LNCaP clone FGC (cell line): ENCODE measurements at places on chromosomes 12 and 14.

DNA sequence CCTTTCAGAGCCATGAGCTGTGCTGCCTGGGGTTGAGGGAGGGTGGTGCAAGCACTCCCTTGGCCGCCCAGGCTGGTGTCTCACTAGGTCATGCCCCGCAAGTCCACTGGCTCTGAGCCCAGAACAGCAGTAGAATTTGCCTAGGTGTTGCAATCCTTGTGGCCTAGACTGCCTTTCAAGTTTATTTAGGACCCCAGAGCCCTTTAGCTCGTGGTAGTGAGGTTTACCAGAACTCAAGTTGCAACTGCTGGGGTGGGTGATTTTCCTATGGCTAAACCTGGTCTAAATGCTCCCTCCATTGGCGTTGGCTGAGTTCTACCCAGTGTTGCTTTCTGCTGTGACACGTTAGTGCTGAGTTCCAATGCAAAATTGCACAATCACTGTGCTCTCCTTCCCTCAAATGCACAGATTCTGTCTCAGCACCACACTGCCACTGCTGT lies 287.2 kb downstream of the BCAT1 start:
- DNase-seq, result no peak

GRCh38 chr14:104171029-104171697 lies 32.8 kb downstream of the KIF26A start:
- no peak for DNase-seq

DNA sequence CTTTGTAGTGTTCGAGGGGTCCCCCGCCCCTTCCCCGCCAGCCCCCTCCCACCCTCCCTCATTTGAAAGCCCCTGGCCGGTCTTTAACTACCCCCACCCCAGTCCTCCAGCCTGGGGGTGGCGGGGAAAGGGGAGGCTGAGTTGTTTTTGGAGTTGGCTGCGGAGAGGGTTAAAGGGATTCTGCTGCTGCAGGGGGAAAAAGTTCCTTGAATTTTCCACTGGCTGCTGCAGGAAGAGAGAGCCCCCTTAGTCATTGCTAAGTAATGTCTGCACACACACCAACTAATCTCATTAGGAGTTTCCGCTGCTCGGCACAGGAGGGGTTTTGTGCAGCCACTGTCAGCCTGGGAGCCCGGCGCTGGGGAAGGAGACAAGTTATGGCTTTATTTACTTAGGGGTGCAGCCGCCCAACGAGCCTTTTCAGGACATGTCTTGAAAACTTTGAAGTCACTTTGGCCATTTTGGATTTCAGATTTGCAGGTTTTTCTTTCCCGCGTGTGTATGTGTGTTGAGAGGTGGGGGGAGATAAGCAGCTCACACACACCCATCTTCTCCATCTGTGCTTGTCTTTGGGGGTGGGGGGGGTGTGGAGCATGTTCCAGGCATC lies 1.8 kb downstream of the ELK3 start:
- no peak for DNase-seq

DNA sequence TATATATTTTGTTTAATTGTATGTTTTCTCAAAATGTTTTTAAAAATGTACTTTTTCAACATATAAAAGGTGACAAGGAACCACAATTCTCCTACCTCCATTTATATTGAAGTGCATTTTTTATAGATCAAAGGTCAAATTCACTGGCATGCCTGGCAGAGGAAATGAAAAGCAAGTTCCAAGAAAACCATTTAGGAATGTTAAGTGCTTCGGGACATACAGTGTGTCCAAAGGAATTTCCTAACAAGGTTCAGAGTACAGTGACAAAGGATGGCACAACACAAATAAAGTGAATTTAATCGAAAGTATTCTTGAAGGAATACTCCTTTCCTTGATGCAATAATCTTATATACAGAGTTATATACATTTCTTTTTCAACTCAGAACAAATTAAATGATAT lies 242.3 kb downstream of the CCER1 start:
- no peak for DNase-seq

DNA sequence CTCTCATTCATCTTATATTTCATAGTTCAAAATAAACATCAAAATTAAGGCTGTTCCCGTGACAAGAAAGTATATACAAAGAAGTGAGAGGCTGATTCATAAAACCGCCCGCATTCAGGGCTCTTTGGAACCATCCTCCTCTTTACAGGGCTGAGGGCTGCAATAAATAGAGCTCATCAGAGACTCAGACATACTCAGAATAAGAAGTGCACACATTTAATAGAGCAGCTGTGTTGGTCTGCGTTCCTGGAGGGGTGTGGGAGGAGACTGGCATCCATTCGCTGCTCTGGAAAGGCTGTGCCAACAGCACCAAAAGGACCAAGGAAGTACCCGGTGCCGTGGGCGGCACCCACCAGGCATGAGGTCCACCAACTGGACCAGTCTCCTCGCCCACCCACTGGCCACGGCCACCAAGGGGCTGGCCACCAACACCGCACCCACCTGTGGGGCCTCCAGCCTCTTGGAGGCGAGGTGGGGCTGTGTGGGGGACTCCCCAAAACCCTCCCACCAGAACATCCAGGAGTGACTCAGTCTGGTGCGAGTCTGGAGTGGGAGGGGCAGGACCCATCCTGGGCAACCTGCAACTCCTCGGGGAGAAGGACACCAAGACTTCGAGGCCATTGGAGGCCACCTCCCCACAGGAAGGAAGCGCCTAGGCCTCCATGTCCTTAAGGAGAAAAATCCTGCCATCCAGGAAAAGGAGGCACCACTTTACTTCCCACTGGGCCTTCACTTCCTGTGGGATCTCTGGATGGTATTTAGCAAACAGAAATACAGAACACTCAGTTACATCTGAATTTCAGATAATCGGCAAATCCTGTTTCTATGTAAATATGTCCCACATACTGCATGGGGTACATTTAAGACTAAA lies 32.7 kb downstream of the VCPKMT start:
- DNase-seq, result no peak

DNA sequence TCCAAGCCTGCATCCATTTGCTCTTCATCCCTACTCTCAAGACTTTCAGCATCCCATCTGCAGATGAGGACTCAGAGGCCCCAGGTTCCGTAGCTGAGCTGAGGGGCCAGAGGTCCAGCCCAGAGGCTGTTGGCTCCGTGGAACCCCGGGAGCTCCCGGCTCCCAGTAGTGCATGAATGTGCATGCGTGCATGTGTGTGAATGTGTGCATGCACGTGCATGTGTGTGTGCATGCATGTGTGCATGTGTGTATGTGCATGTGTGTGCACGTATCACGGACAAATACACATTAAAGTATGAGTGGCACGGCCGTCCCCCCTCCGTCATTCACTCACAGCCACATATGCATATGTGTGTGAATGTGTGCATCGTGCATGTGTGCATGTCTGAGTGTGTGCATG lies 149.9 kb downstream of the KIF26A start:
- DNase-seq, result no peak

- no peak for DNase-seq
These were observed 41.6 kb downstream of the NDUFA12 start for GRCh38 chr12:94961911-94962310.

GRCh38 chr14:76617440-76617839 lies 143.8 kb upstream of the VASH1 start:
- no peak for DNase-seq

- no peak for DNase-seq
These were observed 21.0 kb upstream of the PLEKHG3 start for GRCh38 chr14:64683264-64683663.

- no peak for DNase-seq
These were observed 159.3 kb upstream of the FOXN3 start for GRCh38 chr14:89576145-89576927.

DNA sequence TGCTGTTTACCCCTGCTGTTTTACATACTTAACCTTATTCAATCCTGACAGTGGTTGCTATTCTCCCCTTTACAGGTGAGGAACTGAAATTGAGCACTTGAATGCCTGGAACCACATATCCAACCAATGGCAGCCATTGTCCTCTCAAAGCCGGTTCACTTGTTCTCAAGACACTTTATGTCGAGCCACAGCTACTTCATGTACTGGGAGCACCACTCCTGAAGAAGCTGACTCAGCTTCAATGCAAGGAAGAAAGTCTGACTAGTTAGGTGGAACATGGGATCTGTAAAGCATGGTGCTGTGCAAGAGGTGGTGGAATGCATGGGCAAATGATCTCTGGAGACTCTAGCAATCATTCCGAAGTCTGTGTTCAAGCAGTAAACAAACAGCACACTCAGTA lies 113.9 kb upstream of the CPM start:
- no peak for DNase-seq

GRCh38 chr14:87901236-87901635 lies 91.7 kb downstream of the GALC start:
- no peak for DNase-seq

DNA sequence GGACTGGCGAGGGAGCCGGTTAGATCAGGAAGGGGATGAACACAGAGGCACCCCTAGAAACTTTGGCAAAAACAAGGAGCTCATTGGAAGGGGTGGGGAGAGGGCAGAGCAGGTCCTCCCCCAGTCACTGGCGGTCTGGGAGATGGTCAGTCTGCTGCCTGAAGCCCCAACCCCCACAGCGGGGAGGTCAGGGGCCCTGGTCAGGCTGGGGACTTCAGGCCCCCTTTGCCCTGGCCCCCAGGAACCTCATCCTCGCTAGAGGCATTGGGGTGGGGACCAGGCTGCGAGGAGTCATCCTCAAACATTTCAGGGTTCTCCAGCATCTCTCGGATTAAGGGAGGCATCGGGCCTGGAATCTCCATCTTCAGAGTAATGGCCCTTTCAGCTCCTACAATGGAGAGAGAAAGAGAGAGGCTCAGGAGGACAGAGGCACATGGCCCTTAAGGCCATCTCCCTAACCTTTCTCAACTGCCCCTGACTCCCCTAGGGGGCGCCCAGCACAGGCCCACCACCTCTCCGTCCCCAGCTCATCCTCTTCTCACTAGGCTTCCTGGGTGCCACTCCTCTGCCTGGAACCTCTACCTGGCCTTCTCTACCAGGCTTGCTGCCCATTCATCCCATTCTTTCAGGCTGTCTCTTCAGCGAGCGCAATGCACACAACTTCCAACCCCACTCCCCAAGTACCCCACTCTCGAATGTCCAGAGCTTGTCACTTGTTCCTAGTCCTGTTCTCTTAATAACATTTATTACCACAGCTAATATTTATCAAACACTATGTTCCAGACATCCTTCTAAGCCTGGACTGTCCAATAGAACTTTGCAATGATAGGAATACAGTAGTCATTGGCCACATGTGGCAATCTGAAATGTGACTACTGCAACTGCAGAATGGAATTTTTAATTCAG lies 4.7 kb upstream of the ITGB7 start:
- no peak for DNase-seq

- DNase-seq, result no peak
These were observed 704 bp downstream of the SDR39U1 start for GRCh38 chr14:24441904-24442239.

GRCh38 chr14:105842105-105842504 lies 315.7 kb downstream of the TMEM121 start:
- no peak for DNase-seq

- DNase-seq, result no peak
These were observed 108.8 kb downstream of the VEZT start for GRCh38 chr12:95326445-95326844.

- no peak for DNase-seq
These were observed 219.3 kb upstream of the HMGA2 start for GRCh38 chr12:65605019-65605418.

- DNase-seq, result no peak
These were observed 106.8 kb downstream of the FOXN3 start for GRCh38 chr14:89310211-89310610.
